Fibroblast of skin of right biceps (primary cell): ENCODE measurements at places on chromosomes 5 and 9.
A peak's percentile ranks its signal among the peaks of the same experiment; 100 is the strongest.

DNA sequence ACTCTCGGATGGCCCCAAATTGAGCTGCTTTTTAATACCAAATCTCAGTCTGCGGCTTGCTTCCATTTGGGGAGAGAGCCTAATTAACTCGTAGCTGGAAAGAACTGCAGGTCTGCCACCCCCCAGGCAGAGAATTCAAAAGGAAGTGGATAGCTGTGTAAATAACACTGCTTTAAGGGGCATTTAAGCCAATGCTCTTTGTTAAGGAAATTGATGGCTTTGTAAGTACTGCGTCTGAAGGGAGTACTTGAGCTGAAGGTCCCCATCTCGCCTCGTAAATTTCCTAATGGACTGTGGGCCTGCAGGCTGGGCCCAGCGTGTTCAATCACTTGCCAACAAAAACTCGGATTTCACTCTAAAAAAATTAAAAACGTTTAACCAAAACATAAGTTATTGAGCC lies 132.7 kb downstream of the PAPPA start:
- DNase-seq, result no peak

DNA sequence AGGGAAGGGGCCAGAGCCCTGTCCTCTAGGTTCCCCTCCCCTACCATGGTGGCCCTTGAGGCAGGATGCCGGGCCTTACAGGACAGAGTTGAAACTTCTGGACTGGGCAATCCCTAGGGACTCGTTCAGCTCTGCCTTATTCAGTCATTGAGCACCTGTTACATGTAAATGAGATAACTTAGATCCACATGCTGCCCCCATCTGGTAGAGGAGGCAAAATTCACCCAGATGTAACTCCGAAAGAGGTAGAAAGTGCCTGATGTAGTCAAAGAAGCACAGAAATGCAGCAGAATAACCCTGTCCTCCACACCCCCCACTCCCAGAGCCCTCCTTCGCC lies 1.5 kb downstream of the GGTA1 start:
- peak; percentile 70 for DNase-seq

GRCh38 chr5:96259151-96259772 lies 173.8 kb downstream of the PCSK1 start:
- peak; percentile 73 for DNase-seq

DNA sequence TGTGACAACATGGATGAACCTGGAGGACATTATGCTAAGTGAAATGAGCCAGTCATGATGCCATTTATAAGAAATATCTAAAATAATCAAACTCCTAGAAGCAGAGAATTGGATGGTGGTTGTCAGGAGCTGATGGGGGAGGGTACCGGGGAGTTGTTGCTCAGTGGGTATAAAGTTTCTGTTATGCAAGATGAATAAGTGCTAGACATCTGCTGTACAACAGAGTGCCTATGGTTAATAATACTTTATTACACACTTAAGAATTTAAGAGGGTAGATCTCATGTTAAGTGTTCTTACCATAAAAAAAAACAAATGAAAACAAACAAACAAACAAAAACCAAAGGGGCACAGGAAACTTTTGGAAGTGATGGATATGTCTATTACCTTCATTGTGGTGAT lies 13.0 kb upstream of the CCDC69 start:
- DNase-seq, result no peak

GRCh38 chr9:110027671-110028081 lies 180.3 kb downstream of the C9orf152 start:
- peak; percentile 46 for DNase-seq

- DNase-seq, result no peak
Observed at GRCh38 chr5:160938532-160938931, 86.5 kb upstream of the ATP10B start.

- DNase-seq, result no peak
Observed at GRCh38 chr5:125786021-125786420, 637.2 kb upstream of the GRAMD2B start.

DNA sequence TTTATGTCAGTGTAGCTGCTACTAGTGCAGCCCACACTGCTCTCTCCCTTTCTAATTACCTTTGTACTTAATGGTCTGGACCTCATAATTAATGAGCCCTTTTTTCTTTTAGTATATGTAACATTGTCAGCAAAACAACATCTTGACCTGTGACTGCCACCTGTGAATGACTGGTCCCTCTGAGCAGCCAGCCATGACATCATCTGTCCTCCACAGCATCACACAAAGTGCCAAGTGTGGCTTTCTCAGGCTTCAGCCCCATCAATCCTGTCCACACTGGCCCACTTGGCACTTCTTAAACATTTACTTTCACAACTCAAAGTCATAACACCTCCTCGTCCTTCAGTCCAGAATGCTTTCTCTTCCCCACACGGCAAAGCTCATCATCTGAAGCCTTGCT lies 104.7 kb downstream of the GPR21 start:
- no peak for DNase-seq

DNA sequence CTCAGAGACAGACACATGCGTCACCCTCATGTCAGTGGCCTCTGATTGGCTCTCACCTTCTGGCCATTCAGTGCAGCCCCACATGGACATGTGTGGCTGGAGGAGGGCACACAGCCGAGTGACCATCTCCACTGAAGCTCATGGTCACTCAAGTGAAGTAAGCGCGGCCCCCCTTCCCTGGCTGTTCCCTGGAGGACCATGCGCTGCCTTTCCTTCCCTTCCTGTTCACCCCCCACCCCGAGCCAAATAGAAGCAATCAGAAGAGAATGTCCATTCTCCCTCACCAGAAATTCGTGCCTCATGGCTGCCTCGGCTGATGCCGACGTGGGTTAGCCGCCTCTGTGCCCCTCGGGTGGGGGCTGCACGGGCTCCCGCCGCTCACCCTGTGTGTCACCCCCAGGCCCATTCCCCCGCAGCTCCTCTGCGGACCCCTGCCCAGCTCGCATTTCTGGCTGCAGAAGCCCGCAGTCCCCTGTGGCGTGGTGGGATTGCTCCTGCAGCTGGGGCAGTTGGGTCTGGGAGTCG lies 12.5 kb upstream of the COL5A1 start:
- DNase-seq, result no peak

GRCh38 chr9:6218099-6218502 lies 2.5 kb downstream of the IL33 start:
- DNase-seq, result peak; percentile 20

DNA sequence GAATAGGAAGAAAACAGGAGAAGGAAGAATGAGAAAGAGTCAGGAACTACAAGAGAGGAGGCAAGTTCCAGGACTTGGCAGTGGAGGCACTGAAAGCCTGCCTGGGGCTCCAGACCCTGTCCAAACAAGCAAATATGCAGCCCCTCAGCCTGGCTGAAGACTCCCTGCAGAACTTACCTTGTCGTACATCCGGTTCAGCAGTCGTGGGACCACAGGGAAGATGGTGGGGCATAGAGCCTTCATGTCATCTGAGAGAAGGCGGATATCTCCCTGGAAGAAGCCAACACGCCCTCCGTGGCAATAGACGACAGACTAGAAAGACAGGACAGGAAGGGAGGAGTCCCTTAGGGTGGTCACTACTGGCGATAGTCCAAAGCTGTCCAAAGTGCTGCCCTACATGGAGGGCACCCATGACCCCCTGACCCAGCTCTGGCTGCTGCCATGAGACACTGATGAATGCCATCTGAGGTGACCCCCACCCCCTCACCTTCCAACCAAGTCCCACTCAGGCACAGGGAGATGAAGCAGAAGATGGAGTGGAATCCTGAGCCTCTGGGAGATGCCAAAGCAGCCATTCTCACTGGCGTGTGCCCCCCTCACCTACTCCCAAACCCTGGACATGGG lies 27.7 kb upstream of the MEIKIN start:
- DNase-seq, result no peak

DNA sequence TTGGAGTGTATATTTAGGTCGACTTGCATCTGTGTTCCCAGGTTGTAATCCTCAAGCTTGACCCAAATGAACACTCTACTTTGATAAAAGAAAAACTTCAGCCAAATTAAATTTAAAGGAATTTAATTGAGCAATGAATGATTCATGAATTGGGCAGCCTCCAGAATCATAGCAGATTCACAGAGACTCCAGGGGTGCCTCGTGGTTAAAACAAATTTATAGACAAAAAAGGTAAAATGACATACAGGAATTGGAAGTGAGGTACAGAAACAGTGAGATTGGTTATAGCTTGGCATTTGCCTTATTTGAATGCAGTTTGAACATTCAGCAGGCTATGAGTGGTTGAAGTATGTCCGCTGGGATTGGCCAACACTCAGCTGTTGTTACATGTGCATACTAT lies 21.6 kb upstream of the SPATA31D4 start:
- peak; percentile 78 for DNase-seq

DNA sequence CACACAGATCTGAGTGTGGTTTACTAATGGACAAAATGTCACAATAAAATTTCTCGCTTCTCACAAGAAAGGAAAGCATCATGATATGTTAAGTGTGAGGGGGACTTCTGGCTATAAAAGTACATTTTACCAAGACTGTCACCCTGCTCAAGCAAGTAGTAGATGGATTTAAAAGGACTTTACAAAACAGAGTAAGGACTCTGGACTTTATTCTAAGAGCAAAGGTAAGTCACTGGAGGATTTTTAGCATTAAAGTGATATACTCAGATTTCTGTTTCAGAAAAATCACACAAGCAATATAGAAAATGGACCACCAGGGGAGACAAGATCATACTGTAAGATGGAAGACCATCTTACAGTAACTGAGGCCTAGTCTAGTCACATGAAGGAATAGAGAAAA lies 19.7 kb downstream of the FANCC start:
- DNase-seq, result no peak

DNA sequence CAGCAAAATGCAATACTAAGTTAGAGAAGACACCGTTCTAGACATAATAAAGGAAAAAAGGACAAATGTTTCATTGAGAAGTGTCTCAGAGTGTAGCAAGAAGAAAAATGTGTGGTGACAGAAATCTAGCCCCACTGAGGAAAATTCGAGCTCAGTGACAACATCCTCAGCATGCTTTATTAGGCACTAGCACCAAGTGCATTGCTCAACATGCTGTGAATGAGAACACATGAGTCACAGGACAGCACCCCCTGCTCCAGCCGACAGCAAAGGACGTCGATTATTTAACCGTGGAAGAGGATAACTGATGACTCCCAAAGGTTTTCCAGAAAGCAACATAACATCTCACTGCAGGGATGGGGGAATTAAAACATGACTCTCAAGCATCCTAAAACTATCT lies 182.7 kb downstream of the GNAQ start:
- DNase-seq, result peak; percentile 89

DNA sequence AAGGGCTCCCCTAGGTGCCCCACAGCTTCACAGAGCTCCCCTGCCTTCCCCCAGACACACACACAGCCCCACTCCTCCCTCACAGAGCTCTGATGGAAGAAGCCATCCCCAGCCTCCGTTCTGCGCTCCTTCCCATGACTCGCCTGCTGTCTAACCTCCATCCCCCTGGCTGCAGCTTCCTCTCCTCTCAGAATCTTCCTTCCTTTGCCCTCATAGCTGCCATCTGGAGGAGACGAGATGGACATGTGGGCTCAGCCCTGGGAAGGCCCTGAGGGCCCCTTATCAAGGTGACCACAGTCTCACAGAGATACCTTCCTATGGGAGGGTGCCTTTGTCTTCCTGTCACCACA lies 94.3 kb downstream of the PCDH1 start:
- DNase-seq, result no peak

DNA sequence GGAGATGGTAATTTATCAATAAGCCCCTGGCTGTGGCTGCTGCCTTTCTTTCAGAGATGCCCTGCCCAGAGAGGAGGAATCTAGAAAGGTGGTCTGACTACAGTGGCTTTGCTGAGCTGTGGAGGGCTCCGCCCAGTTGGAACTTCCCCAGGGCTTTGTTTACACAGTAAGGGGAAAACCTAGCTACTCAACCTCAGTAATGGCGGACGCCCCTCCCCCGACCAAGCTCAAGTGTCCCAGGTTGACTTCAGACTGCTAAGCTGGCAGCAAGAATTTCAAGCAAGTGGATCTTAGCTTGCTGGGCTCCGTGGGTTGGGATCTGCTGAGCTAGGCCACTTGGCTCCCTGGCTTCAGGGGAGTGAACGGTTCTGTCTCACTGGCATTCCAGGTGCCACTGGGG lies 865.4 kb upstream of the ACO1 start:
- DNase-seq, result no peak

GRCh38 chr5:62314213-62314830 lies 8.3 kb downstream of the KIF2A start:
- DNase-seq, result no peak

DNA sequence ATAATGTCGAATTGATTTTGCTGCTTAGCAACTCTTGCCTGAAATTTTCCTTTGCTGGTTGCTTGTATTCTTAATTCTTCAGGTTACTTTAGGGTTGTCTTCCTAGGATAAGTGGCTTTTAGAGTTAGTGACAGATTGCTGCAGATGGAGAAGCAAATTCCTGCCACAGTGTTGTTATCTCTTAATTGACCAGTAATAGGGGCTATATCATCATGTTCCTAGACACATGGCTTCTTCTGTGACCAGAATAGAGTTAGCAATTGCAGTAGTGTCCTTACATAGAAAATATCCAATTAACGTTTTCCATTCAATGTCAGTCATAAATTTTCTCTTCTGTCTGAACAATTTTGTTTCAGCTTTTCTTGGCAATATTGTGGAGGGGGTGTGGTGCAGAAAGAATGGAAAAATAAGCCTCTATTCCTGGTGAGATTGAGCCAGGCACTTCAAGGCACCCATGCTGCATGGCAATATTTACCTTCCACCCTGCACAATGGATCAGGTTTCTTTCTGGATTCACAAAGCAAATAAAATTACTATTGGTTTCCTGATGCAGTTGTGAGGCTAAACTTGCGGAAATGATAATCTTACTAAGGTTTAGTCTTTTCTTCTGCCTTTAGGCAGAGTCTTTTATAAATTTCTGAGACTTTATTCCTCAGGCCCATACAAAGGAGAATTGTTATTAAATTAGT lies 1481.5 kb downstream of the EFNA5 start:
- no peak for DNase-seq

DNA sequence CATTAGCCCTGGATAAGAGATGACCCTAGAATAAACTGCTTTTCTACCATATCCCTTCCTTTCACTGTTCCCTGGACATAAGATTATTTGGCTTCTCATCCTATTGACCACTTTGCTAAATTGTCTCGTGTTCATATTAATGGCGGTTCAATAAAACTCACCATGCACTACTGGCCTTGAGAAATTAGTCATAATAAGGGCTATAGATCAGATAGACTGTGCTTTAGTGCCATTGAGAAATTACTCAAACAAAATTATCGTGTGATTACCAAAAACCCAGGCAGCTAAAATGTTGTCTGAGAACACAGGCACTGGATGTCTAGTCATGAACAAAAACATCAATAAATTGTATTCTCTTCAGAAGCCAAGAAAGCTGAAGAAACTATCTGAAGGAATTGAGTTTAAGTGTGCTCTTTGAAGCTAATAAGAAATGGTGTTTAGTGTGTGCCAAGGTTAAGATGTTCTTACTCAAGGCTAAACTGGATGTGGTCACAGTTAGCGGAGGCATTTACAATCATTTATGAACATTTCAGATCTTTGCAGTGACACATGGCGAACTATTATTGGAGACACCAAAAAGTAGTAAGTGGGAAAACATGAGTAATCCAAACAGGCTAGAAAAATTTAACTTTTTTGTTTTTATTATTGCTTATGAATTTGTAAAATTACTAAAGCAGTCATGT lies 460.4 kb upstream of the RORB start:
- peak; percentile 1 for DNase-seq

GRCh38 chr5:29042152-29042551 lies 2003.8 kb upstream of the CDH9 start:
- DNase-seq, result no peak

GRCh38 chr5:90171466-90171865 lies 238.1 kb downstream of the CETN3 start:
- no peak for DNase-seq

- DNase-seq, result peak; percentile 26
Observed at GRCh38 chr9:18319918-18320445, 154.0 kb upstream of the ADAMTSL1 start.

- DNase-seq, result no peak
Observed at GRCh38 chr5:961711-962240, 46.8 kb upstream of the NKD2 start.
